ENCODE measurements at places on chromosomes 4 and X. TPM values are rescaled to one million over a fixed set of nuclear protein-coding genes. Genes with fewer than 3 reads are reported as not detected.
A peak's percentile ranks its signal among the peaks of the same experiment; 100 is the strongest.

DNA sequence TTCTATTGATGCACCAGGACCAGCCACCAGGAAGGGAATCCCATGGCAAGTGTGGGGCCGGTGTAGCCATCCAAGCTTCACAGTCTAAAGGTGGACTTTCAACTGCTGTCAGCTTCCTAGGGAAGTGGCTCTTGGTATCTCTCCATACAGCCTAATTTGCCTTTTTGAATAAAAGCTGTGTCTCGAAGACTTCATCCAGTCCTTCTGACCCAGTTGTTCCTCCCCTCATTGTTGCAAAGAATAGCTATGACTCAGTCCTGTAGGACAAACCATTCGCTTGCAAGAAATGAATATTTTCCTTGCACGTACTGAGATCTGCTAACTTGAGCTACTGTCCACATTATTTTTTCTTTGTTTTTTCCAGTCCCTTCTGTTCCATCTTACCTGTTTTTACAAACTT lies 145.1 kb upstream of the CTSO start:
- DNase-seq, result no peak

ZNF157 gene
- 1.4 TPM for polyA plus RNA-seq

- no peak for DNase-seq
These were observed 32.3 kb downstream of the PRDM8 start for GRCh38 chr4:80229590-80229989.

DNA sequence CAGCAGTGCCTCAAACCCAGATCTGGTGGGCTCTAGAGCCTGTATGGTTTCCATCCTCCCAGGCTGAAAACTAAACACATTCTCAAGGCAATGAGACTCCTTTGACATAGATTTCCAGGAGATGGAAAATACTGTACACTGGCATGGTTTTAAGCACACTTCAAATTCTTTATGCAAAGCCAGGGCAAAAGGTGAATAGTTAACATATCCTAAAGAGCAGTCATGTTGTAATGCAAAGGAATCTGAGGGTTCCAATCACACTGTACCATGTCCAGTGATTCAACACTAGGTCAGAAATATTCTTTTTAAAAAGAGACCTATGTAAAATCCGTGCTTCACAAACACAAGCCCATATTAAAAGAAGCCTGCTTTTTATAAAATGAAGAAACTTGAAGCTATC lies 195.3 kb downstream of the QDPR start:
- DNase-seq, result no peak

- DNase-seq, result no peak
These were observed 26.1 kb downstream of the PPP2R3B start for GRCh38 chrX:360496-361150.

DNA sequence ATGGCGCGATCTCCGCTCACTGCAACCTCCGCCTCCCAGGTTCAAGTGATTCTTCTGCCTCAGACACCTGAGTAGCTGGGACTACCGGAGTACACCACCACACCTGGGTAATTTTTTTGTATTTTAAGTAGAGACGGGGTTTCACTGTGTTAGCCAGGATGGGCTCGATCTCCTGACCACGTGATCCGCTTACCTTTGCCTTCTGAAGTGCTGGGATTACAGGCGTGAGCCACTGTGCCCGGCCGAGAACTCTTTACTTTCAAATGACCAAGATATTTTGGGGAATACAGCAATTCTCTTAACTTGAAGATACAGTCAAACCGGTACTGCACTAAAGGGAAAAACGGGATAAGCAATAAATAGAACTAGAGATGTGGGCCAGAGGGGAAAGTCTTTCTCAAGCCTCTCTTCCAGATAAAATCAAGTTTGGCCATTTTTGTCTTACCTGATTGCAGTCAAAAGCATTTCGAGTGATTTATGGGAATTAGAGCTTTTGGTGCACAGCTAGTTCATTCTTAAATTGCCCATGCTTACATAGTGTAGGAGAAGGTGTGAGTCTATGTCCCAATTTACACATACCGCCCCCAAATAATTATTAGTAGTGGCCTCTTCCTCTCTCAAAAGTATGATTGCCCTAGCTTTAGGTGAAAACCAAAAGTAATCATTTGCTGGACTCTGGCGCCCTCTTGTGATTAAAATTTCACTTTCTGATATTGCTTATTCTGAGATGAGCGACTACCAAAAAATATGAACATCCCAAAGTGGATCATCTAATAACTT lies 53.2 kb upstream of the ABCG2 start:
- DNase-seq, result no peak

- DNase-seq, result peak; percentile 14
These were observed 345.5 kb downstream of the GRXCR1 start for GRCh38 chr4:43238008-43238407.

KLHL2 gene
- 14.1 TPM for polyA plus RNA-seq

GRCh38 chr4:37998226-37998625 lies 38.0 kb downstream of the PTTG2 start:
- DNase-seq, result no peak

Data from left renal pelvis (tissue), 4 donors.